Lung (tissue), 17 donors: ENCODE measurements at places on chromosomes 12 and 14.

- no peak for DNase-seq
Measured at GRCh38 chr12:121253638-121254335, 42.7 kb downstream of the CAMKK2 start.

GRCh38 chr12:57475271-57476161, 4.2 kb downstream of the ARHGAP9 start:
- DNase-seq: no peak

GRCh38 chr12:112855375-112855774, 51.4 kb upstream of the OAS1 start:
- no peak for DNase-seq

GRCh38 chr12:69844416-69844815, 19.4 kb downstream of the MYRFL start:
- no peak for DNase-seq

- DNase-seq: no peak
Measured at GRCh38 chr12:132423820-132424645, 65.9 kb upstream of the FBRSL1 start.

- no peak for DNase-seq
Measured at GRCh38 chr14:81681541-81681940, 147.9 kb upstream of the SEL1L start.

DNA sequence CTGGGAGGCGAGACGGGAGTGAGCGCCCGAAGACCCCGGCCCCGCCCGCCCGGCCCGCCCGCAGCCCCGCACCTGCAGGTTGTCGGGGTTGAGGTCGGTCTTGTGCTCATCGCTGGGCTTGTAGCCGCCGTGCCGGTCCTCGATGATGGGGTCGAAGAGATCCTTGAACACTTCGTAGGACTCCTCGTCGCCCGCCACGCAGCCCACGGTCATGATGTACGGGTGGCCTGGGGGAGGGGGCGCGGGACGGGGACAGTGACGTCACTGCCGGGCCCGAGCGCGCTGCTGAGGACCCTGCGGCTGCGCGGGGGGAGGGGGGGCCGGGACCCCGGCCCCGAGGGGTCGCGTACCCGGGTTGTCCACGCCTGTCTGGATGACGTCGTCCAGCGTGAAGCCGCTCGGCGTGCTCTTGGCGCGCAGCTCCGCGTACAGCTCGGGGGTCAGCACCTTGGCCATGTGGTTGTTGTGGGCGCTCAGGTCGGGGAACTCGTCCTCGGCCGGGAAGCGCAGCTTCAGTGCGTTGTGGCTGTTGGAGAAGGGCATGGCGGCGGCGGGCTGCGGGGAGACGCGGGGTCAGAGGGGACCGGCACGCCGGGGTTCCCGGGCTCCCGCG, 573 bp downstream of the CKB start:
- DNase-seq: peak; percentile 59

DNA sequence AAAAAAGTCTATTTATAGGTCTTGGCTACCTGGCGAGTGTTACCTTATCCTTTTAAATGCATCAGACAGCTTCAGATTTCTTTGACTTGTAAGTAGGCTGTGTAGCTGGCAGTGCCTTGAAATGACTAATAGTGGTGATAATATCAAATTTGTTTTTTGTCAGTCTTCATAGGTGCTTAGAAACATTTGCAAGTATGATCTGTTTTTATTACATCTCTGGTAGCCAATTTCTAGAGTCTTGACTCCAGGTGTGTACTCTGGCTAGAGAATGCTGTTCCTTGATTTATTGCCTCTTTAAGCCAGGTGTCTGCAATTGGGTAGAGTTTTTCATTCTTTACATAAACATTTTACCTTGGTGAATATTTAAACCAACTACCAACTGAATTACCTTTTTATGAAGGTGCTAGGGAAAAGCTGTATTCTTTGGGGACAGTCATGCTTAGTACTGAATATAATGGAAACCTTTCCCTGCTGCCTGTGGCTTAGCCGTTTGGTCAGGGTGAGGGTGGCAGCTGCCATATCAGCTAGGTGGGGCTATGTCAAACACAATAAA, 32.6 kb downstream of the MLXIP start:
- no peak for DNase-seq

GRCh38 chr12:130026608-130027176, 122.9 kb upstream of the TMEM132D start:
- no peak for DNase-seq

DNA sequence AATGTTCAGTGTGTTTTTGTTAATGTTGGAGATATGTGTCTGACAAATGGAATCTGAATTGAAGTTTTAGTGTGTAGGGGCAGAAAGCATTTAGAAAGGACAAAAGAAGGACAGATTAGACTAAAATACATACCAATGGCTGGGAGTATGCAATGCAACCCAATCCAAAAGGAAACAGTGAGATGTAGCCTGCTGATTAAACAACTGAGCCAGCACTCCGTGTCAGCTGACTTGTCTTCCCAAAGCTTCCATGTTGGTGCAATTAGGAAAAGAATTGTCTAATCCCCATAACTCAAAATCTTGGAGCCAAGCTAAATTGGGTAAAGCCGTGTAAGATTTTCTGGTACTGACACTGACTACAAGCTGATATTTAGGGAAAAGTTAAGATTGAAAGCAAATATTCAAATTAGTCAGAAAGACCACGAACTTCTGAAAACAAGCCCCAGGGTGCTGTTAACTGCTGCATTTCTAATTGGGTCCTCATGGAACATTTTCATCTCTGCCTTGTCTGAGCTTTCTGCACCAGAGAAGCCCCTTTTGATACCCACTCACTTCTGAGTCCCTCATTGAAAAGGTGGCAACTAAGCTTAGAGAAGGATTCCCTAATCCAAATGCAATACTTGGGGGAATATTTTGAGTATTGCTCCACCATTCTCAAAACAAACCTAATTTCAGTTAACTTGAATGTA, 109.1 kb downstream of the DAD1 start:
- peak; percentile 50 for DNase-seq

GRCh38 chr12:114131824-114132223, 165.7 kb upstream of the RBM19 start:
- no peak for DNase-seq

GRCh38 chr14:88863167-88863566, 38.7 kb downstream of the TTC8 start:
- DNase-seq: no peak

DNA sequence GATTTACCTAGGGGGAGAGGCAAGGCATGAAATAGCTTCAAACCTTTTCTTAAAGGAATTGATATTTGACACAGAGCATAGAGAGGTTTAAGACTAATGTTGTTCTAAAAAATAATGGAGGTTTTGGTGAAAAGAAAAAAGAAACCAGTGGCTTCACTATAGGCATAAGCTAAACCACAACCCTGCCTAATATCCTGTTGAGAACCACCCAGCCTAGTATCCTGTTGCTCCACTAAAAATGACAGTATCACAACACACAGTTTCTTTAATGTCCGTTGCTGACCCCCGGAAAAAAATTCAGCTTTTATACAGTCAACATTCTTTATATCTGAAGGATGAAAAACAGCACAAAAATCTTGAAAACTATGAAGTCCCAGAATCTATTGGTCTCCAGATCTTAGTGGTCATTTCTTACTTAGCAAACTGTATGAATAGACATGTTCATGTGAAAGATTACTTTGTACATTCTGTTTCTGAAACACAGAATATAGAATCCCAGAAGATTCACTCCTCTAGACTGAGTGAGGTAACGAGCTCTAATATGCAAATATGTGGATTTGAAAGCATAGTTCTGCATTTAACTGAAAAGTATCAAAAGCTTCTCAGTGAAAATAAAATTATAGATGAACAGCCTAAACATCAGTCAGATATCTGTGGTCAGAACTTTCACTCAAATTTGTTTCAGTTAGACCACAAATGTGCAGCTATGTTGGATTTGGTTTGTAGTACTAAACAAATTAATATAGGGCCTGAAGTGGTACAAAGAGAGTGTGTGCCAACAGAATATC, 40.5 kb downstream of the GALC start:
- no peak for DNase-seq

GRCh38 chr12:65828711-65829339, 4.5 kb downstream of the HMGA2 start:
- DNase-seq: no peak

GRCh38 chr12:53006810-53007309, 604 bp downstream of the EIF4B start:
- DNase-seq: peak; percentile 78

GRCh38 chr14:34099635-34100034, 148.8 kb upstream of the EGLN3 start:
- no peak for DNase-seq

DNA sequence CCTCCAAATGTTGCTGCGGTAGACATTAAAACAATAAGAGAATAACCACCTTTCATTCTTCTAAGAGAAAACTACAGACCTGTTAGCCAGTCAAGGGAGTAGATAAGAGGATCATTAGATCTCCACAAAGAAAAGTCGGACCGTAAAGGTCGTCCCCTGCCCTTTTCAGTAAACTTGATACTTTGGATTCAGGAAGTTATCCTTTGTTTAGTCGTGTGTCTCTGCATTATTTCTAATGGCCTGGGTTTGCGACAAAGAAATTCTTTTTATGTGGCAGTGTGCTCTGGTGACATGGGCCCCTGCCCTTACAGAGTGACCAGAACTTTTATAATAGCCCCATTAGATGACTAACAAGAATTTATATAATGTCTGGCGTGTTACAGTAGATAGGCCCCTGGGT, 44.6 kb upstream of the EVL start:
- no peak for DNase-seq

- no peak for DNase-seq
Measured at GRCh38 chr12:129115558-129115957, 262.3 kb downstream of the GLT1D1 start.

GRCh38 chr12:49942512-49942893, 8.0 kb upstream of the AQP2 start:
- no peak for DNase-seq

DNA sequence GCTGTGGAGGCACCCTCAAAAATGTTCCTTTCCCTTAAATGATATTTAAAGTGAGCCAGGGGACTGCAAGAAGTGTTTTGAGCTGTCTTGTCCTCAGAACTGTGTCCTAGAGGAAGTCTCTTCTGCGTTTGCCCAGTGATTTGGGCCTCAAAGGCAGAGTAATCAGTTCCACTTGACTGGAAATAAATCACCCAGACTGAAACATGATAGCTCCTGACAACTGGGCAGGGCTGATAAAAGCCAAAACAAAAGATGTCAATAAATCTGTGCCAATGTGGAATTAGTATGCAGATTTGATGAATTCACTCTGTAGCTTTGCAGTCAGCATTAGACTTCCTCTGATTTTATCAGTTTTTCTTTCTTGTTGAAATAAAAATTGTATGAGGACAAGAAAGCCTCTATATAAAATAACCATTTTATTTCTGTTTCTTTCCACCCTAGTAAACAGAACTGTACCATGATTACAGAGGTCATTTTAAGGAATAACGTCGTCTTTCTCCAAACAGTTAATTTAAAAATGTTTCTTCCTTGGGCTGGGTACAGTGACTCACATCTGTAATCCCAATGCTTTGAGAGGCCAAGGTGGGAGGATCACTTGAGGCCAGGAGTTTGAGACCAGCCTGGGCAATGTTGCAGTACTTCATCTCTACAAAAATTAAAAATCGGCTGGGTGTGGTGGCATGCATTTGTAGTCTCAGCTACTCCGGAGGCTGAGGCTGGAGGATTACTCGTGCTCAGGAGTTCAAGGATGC, 180.8 kb downstream of the ERC1 start:
- DNase-seq: peak; percentile 30
